ENCODE measurements at places on chromosomes 2 and 18.

GRCh38 chr2:2714408-2714807, 383.3 kb upstream of the MYT1L start:
- DNase-seq, result no peak

- DNase-seq, result no peak
These were observed 236.0 kb upstream of the REV1 start for GRCh38 chr2:99725820-99726219.

DNA sequence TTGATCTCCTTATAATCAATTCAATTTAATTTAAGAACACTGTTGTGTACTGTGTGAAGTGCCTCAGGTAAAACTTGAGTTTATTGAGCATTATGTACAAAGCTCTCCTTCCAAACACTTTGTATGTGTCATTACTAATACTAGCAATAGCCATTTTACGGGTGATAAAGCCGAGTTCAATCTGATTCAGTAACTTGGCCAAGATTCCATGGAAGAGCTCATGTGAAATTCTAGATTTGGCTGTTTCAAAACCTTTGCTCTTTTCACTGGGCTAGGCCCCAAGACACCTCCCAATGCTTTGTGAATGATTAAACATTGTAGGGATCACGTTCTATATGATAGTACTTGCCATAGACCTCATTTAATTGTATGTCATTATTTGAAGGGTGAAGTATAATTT, 8.9 kb upstream of the NFE2L2 start:
- no peak for DNase-seq

DNA sequence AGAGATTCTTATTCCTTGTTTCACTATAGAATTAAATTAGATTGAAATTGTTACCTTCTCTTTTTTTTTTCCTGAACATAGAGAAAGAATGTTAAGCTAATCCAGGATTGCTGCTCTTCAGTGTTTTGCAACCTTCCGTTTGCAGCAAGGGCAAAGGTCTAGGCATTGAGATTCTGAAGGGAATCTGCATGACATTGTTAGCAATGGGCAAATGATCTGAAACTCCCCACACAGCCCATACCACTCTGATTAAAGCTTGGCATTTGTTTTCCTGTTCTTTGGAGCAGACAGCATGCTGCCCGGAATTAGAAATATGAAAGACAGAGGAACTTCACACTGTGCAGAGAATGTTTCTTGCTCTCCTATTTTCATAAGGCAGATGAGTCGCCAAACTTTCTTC, 551.8 kb downstream of the SOCS6 start:
- DNase-seq, result no peak

DNA sequence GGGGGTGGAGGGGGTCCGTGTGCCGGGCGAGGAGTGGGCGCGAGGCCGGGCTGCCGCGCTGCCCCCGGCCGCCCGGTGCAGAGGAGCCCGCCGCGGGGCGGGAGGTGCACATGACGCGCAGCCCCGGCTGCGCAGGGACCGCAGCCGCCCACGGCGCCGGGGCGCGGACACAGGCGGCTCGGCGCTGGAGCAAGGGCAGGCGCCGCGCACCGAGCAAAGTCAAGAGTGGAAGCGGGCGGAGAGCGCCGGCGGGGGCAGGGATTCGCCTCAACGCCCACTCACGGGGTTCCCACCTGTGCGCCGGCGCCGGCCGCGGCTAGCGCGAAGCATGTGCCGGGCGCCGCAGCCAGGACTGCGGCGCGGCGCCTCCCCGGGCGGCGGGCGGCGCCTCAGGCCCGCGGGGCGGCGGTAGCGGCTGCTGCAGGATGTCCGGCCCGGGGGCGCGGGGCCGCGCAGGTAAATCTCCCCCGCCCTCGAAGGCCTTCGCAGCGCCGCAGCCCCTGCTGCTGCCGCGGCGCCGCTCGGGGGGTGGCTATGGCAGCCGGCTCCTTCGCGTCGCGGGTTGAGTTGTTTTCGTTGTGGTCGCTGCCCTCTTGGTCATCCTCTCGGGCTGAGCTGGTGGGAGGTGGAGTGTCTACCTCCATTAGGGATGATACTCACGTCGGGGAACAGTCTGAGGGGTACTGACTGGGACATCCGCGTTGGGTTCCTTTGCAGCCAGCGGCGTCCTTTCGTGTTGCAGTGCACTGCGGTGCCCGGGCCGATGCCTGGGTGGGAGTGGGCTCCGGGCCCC, 216.3 kb upstream of the DTNA start:
- no peak for DNase-seq

DNA sequence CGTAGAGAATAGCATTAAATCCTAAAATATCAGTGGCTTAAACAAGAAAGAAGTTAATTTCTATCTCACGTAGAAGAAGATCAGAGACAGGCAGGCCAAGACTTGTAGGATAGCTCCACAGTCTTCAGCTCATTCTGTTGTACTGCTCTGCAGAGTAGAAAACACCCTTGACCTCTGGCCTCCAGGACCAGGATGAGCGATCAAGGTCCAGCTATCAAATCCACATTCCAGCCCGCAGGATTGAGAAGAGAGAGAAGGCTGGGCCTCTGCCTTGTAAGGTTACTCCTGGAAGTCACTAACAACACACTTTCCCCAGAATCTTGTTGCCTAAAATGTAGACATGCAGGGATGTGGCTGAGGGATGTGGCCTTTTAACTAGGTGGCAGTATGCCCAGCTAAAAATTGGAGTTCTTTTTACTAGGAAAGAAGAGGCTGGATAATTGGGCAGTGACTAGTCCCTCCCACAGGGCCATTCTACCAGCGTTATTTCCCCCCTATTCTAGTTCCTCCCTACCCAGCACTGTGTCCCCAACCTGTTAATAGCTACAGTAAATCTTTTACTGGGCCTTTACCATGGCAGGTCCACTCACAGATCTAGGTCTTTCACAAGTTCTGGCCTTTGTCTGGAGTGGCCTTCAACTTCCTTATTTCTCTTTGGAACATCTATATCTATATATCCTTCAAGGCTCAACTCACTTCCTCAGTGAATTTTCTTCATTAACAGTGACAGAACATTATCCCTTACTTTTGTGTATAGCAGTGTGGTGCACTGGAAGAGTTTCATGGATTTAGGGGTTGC, 165.0 kb downstream of the DIS3L2 start:
- DNase-seq, result no peak

DNA sequence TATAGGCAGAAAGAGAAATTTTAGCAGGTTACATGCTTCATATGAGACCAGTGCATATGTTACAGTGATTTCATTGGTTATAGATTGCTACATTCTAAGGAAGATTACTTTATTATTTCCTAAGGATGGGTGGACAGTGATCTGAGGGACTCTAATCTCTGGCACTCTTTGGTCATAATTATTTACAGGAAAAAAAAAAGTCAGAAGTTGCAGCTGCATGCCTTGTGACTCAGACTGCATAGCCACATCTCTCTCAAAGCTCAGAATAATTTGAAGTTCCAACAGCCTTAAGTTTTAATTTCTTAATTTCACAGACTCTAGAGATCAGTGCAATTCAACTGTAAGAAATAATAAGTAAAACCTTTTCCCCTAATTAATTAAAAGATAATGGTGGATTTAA, 27.1 kb upstream of the BARD1 start:
- no peak for DNase-seq

GRCh38 chr2:138430181-138430580, 71.4 kb upstream of the SPOPL start:
- no peak for DNase-seq

DNA sequence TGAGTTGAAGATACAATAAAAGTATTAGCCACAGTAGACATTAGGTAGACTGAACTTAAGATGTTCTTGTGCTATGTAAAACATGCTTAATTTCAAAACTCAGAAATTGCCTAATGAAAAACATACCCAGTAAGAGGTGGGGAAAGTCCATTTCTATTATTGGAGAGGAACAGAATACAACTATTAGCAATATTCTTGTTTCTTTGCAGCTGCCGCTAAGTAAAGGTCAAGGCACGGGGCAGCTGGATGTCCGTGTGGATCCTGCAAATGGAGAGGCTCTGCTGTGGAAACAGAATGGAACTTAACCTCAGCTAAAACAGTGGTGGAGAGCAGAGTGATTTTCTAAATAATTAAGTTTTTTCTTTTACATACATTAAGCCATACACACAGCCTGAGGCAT, 139.2 kb upstream of the ARHGAP28 start:
- DNase-seq, result no peak

DNA sequence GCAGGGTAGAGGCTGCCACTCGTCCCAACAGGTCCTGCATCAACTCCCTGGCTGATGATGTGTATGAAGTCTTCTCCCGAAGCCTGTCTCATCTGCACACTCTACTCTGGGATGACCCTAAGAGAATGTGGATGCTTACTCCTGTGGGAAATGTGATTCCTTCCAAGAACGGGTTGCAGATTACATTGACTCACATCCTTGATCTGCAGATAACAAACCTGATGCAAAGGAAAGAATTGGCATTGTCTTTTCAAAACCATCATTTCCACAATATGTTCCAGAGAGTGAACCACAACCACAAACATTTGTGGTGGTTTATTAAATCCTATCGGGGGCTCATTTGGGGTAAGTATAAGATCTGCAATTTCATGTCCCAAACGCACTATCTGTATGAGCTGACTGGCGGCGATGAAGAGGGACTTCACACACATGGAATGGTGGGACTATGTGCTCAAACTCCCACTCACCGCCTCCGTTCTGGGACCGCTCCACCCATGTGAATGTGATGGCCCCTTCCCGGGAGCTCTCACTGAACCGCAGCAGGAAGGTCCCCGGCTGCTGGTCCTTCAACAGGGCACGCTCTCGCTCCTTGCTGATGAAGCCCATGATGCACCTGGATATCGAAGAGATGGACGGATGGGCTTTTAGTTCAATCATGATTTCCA, 35.5 kb downstream of the STAT1 start:
- DNase-seq, result no peak

DNA sequence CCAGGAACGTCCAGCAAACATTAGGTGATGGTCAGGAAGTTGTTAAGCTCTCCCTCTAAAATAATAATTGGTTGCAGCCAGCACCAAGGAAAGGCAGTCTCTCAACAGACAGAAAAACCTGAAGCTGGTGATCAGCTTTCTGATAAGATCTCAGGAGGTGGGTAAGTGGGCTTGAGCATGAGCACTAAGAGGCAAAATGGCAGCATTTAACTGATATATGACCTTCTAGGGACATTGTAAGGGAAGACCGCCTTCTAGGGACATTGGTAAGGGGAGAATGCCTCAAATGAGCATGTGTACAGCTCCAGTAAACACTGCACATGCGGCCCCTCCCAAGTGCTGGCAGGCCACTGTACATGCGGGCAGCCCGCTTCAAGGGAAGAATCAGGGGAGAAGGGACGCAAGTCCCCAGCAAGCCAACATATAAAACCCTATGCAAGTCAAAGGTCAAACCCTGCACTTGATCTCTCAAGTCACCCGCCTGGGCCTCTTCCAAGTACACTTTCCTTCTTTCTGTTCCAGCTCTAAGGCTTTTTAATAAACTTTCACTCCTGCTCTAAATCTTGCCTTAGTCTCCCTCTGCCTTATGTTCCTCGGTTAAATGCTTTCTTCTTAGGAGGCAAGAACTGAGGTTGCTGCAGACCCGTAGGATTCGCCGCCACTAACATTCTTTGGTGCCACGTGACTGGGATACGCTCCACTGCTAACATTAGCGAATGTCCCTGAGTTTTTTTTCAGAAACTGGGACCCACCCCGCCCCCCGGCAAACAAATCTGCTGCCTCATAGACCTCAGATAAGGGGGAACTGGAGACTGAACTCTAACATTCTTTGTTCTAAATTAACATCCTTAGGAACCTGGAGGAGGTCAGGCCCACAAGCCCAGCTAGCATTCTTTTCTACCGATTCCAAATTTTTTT, 463.8 kb downstream of the LPIN1 start:
- no peak for DNase-seq

DNA sequence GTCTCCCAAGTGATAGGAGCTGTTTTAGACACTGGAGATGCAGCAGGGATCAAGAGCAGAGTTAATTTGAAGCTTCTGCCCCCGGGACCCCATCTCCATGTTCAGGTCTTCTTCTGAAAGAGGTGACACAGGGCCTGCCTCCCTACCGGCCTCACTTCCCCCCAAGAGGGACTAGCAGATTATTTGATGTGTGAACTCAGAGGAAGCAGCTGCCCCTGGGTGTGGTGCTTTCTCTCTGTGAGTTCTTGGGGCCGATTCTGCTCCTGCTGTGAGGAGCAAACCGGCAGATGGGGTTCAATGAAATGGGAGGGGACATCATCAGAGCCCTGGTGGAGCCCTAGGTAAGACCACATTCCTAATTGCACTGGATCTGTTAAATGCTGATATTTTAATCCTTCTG, 193.4 kb downstream of the FBXO15 start:
- no peak for DNase-seq

DNA sequence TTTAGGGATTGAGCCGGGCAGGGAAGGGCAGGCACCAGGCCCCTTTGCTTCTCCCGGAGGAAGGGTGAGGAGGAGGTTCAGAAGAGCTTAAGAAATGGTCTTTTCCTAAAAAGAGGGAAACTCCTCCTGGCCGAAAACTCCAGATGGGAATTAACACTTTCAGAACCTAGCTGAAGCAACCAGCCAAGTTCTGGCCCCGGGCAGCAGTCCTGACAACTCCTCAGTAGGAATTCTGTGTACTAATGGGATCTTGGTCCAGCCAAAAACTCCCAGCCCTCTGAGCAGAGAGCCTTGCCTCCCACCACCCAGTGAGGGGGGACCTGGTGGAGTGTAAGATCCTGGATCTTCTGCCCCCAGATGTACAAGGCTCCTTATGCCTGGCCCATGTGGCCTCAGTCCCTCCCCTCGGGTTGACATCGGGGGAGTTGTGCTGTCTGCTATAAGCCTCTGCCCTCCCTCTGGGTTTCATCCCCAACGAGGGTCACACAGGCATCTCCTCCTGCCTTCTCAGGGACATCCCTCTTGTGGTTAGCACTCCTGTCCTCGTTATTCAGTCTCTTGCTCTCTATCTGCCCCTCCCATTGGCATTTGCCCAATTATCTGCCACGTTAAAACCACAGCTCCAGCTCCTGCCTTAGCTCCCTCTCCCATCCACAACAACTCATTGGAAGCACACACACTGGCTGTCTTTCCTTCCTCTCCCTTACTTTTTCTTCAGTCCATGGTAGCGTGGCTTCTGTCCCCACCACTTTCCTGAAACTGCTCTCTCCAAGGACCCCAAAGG, 184.6 kb downstream of the CYP26B1 start:
- no peak for DNase-seq
